ENCODE measurements at places on chromosomes 1 and 21. TPM values are rescaled to one million over a fixed set of nuclear protein-coding genes. Genes with fewer than 3 reads are reported as not detected.

The PFKFB2 gene
- 10.0 TPM for polyA plus RNA-seq

The GPR37L1 gene
- polyA plus RNA-seq, result 0.47 TPM

The TCHH gene
- polyA plus RNA-seq, result 0.12 TPM

The SMYD3 gene
- 68.5 TPM for polyA plus RNA-seq

The OPTC gene
- polyA plus RNA-seq, result 0.28 TPM

The SMPDL3B gene
- 11.2 TPM for polyA plus RNA-seq

The AGRN gene
- polyA plus RNA-seq, result 53.3 TPM

The PPIAL4G gene
- 0.10 TPM for polyA plus RNA-seq

The PTPRC gene
- not detected for polyA plus RNA-seq

The BOLA1 gene
- polyA plus RNA-seq, result 19.0 TPM

The SLC22A15 gene
- 3.4 TPM for polyA plus RNA-seq

- DNase-seq, result no peak
Measured at GRCh38 chr1:15303935-15304334, 56.9 kb downstream of the FHAD1 start.

- no peak for DNase-seq
Measured at GRCh38 chr1:180542113-180542837, 16.5 kb upstream of the OVAAL start.

- no peak for DNase-seq
Measured at GRCh38 chr1:205214756-205215155, 3.3 kb upstream of the DSTYK start.

DNA sequence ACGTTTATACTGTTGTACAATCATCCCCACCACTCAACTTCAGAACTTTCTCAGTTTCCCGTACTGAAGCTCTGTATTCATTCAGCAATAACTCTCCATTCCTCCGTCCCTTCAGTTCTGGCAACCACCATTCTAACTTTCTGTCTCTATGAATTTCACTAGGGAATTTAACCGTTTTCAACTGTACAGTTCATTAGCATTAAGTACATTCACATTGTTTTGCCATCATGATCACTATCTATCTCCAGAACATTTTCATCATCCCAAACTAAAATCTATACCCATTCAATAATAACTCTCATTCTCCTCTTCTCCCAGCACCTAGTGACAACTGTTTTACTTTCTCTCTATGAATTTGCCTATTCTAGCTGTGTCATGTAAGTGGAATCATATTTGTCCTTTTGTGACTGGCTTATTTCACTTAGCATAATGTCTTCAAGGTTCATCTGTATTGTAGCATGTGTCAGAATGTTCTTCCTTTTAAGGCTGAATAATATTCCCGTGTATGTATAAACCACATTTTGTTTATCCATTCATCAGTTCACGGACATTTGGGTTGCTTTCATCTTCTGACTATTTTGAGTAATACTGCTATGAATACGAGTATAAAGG is 75.0 kb downstream of the CEP350 start:
- DNase-seq, result no peak

GRCh38 chr1:188427642-188428041 is 1598.9 kb downstream of the PLA2G4A start:
- no peak for DNase-seq

DNA sequence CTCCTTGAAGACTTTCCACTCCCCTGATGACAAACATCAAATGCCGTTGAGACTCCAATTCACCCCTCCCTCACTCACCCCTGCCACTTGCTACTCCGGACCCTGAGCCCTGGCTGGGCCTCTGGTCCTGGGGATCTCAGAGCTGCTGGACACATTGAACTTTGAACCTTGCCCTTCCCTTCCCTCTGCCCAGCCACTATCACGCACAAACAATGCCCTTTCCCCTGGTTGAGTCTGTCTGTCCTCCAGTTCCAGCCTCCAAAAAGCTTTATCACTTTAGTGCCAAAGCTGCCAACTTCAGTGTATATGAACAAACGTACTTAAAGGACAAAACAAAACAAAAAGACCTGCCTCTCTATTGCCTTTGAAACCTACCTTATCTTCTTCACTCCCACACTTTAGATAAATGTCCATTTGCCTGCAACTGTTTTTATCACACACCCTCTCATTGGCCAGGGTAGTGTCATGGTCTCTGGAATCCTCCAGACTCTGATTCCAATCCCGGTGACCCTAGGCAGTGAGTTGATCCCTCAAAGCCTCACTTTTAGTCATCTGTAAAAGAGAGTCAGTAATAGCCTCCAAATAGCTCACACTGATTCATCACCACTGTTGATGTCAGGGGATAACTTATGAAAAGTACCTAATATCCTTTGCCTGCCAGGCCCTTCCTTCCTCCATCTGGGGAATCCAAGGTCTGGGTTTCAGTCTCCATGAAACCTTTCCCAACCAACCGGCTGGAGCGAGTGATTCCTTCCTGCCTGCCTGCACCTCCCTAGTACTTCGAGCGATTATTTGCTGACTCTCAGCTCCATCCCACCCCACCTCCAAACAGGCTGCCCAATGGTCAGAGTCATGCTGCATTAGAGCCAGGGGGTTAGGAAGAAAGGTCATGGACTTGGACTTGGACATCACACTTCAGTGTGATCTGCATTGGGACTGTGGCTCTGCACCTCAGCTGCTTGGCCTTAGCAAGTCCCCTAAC is 15.9 kb upstream of the SPOCD1 start:
- DNase-seq, result no peak

Measured in hepatocyte (in vitro differentiated cells).